ENCODE measurements at places on chromosomes 6 and 20.

DNA sequence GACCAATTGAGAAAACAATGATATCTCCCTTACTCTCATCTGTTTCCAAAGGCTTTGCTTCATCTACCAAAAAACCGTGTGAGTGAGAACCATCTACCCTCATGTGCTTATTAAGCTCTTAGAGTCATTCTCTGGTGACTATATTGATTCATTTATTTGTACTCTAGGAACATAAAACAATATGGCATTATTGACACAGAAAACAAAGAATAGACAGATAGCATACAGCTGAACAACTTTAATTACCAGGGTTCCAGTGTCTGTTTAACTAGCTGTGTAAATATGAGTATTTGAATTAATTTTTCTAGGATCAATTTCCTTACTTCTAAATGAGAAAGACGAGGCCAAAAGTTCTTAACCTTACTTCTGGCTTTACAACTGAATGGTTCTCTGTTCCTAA lies 31.3 kb upstream of the HEY2 start:
- no peak for DNase-seq
- H3K27ac ChIP-seq: no peak overlapping the region
- no peaks in the 10 kb centered on the region for H3K4me1 ChIP-seq
- peaks cover 30% of the 10 kb centered on the region for H3K27me3 ChIP-seq
- no peak overlapping the region for H3K4me3 ChIP-seq

DNA sequence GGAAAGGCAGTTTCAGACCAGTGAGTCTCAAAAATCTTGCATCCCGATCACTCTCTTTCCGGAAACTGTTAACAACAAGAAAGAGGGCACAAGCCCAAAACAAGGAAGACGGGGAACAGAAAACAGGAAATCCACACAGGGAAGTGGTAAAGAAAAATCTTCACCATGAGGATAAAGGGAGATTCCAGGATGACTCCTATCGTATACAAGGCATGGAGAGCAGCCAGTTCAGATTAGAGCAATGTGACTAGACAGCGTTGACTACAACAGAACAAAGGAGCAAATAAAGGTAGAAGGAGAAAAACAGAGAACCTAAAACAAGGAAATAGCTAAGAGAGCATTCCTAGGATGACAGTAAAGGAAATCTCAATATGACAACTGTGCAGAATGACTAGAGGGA lies 26.5 kb downstream of the VNN1 start:
- no peak overlapping the region for H3K27ac ChIP-seq
- no peaks in the 10 kb centered on the region for H3K36me3 ChIP-seq
- peaks cover 61% of the 10 kb centered on the region for H3K27me3 ChIP-seq
- no peak overlapping the region for H3K4me3 ChIP-seq

DNA sequence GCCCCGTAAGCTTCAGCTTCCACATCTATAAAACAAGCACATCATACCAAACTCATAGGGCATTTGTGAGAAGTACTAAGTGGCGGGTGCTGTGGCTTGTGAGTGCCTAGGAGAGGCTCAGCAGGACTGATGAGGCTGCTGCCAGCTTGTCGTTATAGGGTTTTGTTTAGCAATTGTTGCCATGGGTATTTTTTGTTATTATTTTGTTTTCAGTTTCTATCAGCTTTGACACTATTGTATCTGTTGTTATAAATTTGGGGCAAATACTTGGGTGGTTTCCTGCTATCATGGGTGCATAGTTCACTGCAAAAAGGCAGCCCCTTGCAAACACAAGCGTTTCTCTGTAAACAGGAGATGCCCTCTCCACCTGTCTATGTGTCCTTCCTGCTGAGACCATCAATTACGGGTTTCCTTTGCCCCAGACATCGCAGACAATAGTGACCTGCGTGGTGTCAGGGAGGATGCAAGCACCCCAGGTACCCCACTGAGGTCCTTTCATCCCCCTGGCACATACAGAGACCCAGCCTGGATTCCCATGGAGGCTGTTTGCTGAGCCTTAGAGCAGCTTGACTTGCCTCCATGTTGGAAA lies 3.1 kb upstream of the CCDC167 start:
- DNase-seq: peak; percentile 60
- peaks cover 67% of the 10 kb centered on the region for H3K4me1 ChIP-seq
- H3K27me3 ChIP-seq: no peaks in the 10 kb centered on the region
- peak overlapping the region; percentile 99 for H3K27ac ChIP-seq

GRCh38 chr20:53381568-53382262 lies 211.9 kb downstream of the ZNF217 start:
- peaks cover 12% of the 10 kb centered on the region for H3K27me3 ChIP-seq
- H3K27ac ChIP-seq: no peak overlapping the region
- no peak overlapping the region for H3K4me3 ChIP-seq
- H3K4me1 ChIP-seq: no peaks in the 10 kb centered on the region

DNA sequence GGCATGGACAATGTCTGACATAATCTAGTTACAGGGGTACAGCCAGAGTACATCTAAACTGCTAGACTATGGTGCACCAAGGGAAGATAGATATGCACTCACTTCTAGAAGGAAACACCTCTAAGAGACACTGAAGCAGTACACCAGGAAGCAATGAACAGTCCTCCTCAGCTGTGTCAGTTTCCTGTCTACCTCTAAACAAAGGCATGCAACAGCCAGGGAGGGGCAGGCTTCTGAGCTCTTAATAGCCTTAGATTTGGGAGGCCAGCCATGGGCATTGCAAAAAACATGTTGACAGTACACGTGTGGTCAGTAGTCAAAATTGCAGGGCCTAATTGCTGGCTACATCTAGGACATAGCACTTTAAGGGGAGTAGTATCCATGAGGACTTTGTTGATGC lies 21.4 kb downstream of the CRYBG1 start:
- no peak overlapping the region for H3K27ac ChIP-seq
- H3K27me3 ChIP-seq: peaks cover 14% of the 10 kb centered on the region
- no peak for DNase-seq
- H3K36me3 ChIP-seq: no peaks in the 10 kb centered on the region

DNA sequence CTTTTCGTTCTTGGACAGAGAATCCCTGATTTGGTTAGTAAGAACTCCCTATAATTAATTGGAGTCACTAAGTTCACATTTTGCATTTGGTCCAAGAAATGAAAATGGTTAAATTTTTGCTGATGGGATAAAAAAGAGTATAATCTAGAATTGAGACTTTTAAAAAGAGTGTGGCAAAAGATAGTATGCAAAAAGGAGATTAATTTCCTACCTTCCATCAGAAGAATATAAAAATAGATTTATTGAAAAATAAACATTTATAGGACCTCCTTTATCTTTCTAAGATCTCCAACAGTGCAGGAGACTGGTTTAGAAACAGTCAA lies 105.5 kb upstream of the EEF1E1 start:
- no peak overlapping the region for H3K4me3 ChIP-seq
- no peak overlapping the region for H3K27ac ChIP-seq
- no peaks in the 10 kb centered on the region for H3K4me1 ChIP-seq
- no peaks in the 10 kb centered on the region for H3K36me3 ChIP-seq
- DNase-seq: no peak

DNA sequence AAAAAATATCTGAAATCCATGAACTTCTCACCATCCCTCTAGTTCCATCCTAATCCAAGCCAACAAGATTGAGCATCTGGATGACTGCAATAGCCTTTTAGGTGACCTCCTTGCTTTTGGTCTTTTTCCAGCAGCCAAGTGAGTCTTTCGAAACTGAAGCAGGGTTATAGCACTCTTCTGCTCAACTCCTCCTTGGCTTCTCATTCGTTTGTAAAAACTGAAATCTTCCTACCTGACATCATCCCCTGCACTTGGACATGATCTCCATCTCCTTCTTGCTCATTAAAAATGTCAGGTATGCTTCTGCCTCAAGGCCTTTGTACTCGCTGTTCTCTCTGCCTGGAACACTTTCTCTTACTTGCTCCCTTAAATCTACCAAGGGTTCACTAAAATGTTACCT lies 46.0 kb downstream of the STX7 start:
- H3K27me3 ChIP-seq: no peaks in the 10 kb centered on the region
- no peak overlapping the region for H3K4me3 ChIP-seq
- DNase-seq: no peak
- no peak overlapping the region for H3K27ac ChIP-seq
- no peaks in the 10 kb centered on the region for H3K4me1 ChIP-seq
- peaks cover 23% of the 10 kb centered on the region for H3K36me3 ChIP-seq

- DNase-seq: no peak
- H3K27me3 ChIP-seq: peaks cover 10% of the 10 kb centered on the region
- H3K4me1 ChIP-seq: no peaks in the 10 kb centered on the region
- no peak overlapping the region for H3K27ac ChIP-seq
- H3K36me3 ChIP-seq: no peaks in the 10 kb centered on the region
Observed at GRCh38 chr6:96301781-96302180, 219.8 kb upstream of the UFL1 start.

- peaks cover 10% of the 10 kb centered on the region for H3K4me1 ChIP-seq
- peak overlapping the region; percentile 38 for H3K4me3 ChIP-seq
- no peak for DNase-seq
- H3K27me3 ChIP-seq: no peaks in the 10 kb centered on the region
- H3K27ac ChIP-seq: no peak overlapping the region
Observed at GRCh38 chr6:100461278-100461916, 3.3 kb downstream of the SIM1 start.

- H3K36me3 ChIP-seq: no peaks in the 10 kb centered on the region
- DNase-seq: no peak
Observed at GRCh38 chr20:2329286-2329685, 33.5 kb downstream of the TGM3 start.

GRCh38 chr6:3345836-3346235 lies 87.1 kb downstream of the PSMG4 start:
- H3K36me3 ChIP-seq: peaks cover 2% of the 10 kb centered on the region
- no peak for DNase-seq
- no peak overlapping the region for H3K4me3 ChIP-seq

- no peak overlapping the region for H3K27ac ChIP-seq
- H3K4me3 ChIP-seq: no peak overlapping the region
- no peaks in the 10 kb centered on the region for H3K36me3 ChIP-seq
Observed at GRCh38 chr6:137334884-137335283, 115.7 kb upstream of the IFNGR1 start.

- H3K27ac ChIP-seq: no peak overlapping the region
- DNase-seq: no peak
- no peaks in the 10 kb centered on the region for H3K27me3 ChIP-seq
Observed at GRCh38 chr6:157675831-157676230, 147.2 kb upstream of the SNX9 start.

GRCh38 chr6:142934599-142934998 lies 10.4 kb downstream of the HIVEP2 start:
- H3K4me1 ChIP-seq: peaks cover 83% of the 10 kb centered on the region
- peak overlapping the region; percentile 95 for H3K27ac ChIP-seq
- peaks cover 29% of the 10 kb centered on the region for H3K36me3 ChIP-seq
- no peaks in the 10 kb centered on the region for H3K27me3 ChIP-seq
- peak overlapping the region; percentile 73 for H3K4me3 ChIP-seq
- DNase-seq: no peak

- H3K27ac ChIP-seq: no peak overlapping the region
- no peak for DNase-seq
- H3K36me3 ChIP-seq: no peaks in the 10 kb centered on the region
- H3K27me3 ChIP-seq: peaks cover 52% of the 10 kb centered on the region
Observed at GRCh38 chr6:7809346-7809745, 83.4 kb downstream of the BMP6 start.

DNA sequence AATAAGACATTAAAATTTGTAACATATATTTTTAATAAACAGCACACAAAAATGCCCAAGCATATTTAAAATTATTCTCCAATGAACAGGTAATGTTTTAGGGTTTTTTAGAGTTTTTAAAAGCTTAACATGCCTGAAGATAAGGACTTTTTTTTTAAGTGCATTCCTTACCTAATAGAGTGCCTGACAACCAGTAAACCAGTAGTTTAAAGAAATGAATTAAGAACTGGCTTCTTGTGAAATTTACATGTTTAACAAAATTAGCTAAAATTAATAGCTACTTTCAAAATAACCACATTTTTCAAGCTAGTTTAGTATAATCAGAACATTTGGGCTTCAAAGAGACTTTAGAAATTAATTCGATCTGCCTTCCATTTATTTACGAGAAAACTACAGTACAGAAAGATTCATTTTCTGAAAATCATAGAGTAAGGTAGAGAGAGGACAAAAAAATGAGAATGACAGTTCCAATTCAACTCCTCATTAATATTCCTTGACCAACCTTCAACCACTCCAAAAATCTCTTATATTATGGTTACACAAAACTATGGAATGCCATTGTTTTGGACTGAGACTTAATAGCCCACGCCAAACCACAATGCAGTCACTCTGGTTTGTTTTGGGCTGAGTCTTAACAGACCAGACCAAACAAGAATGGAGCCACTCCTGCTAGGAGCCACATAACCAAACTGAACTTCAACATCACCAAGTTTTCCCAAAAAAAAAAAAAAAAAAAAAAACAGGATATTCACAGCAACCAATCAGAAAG lies 5.7 kb upstream of the PLN start:
- no peak overlapping the region for H3K4me3 ChIP-seq
- no peak overlapping the region for H3K27ac ChIP-seq
- H3K27me3 ChIP-seq: no peaks in the 10 kb centered on the region
- no peak for DNase-seq
- no peaks in the 10 kb centered on the region for H3K36me3 ChIP-seq
- H3K4me1 ChIP-seq: peaks cover 32% of the 10 kb centered on the region

GRCh38 chr20:33499355-33499754 lies 9.5 kb downstream of the CBFA2T2 start:
- H3K27me3 ChIP-seq: no peaks in the 10 kb centered on the region
- peaks cover 29% of the 10 kb centered on the region for H3K4me1 ChIP-seq
- H3K36me3 ChIP-seq: no peaks in the 10 kb centered on the region
- peak overlapping the region; percentile 35 for H3K27ac ChIP-seq
- DNase-seq: no peak

DNA sequence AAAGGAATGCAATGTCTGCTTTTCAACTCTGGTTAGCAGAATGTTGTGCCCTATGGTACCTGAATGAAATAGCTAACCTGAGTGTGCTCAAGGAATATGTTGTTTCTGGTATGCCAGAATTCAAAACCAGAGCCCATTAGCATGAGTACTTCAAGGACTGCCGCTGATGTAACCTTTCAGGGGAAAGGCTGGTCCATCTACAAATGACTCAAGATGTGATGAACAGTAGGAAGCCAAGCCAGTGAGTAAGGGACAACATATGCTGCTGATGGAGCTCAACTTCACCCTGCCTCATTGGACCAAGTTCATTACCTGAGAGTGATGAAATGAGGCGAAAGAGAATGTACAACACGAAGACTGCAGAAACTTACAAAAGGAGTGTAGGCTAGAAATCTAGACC lies 95.7 kb upstream of the BMP2 start:
- no peaks in the 10 kb centered on the region for H3K4me1 ChIP-seq
- no peak overlapping the region for H3K27ac ChIP-seq
- DNase-seq: no peak
- no peak overlapping the region for H3K4me3 ChIP-seq
- H3K27me3 ChIP-seq: no peaks in the 10 kb centered on the region
- no peaks in the 10 kb centered on the region for H3K36me3 ChIP-seq

GRCh38 chr6:110334423-110335180 lies 23.5 kb downstream of the METTL24 start:
- H3K36me3 ChIP-seq: no peaks in the 10 kb centered on the region
- no peak overlapping the region for H3K4me3 ChIP-seq
- H3K27ac ChIP-seq: no peak overlapping the region
- no peaks in the 10 kb centered on the region for H3K4me1 ChIP-seq

- no peak overlapping the region for H3K27ac ChIP-seq
- H3K4me1 ChIP-seq: peaks cover 8% of the 10 kb centered on the region
- H3K4me3 ChIP-seq: no peak overlapping the region
- no peak for DNase-seq
- H3K36me3 ChIP-seq: peaks cover 2% of the 10 kb centered on the region
Observed at GRCh38 chr6:158970640-158971275, 29.2 kb downstream of the RSPH3 start.

Data from central memory CD8-positive, alpha-beta T cell (primary cell).